SJSA1 (cell line): ENCODE measurements at places on chromosomes 1 and 21. TPM values are rescaled to one million over a fixed set of nuclear protein-coding genes. Genes with fewer than 3 reads are reported as not detected.
A peak's percentile ranks its signal among the peaks of the same experiment; 100 is the strongest.

DNA sequence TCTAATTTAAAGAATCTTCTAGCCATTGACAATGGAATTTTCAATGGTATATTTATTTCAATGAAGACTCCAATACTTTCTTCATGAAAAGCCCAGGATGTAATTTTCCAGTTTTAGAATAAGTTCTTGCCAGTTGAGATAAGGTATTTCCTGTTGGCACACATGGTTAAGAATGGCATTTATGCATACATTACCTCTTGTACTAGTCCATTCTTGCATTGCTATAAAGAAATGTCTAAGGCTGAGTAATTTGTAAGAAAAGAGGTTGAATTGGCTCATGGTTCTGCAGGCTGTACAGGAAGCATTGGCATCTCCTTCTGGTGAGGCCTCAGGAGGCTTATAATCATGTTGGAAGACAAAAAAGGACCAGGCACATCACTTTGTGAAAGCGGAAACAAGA, 1179.6 kb downstream of the AMY1C start:
- no peak for DNase-seq
- H3K36me3 ChIP-seq = no peaks in the 10 kb centered on the region
- no peaks in the 10 kb centered on the region for H3K27me3 ChIP-seq
- no peaks in the 10 kb centered on the region for H3K4me1 ChIP-seq
- H3K27ac ChIP-seq = no peak overlapping the region

- no peaks in the 10 kb centered on the region for H3K27me3 ChIP-seq
- DNase-seq = no peak
- H3K36me3 ChIP-seq = peaks cover 82% of the 10 kb centered on the region
- no peak overlapping the region for H3K27ac ChIP-seq
- H3K4me3 ChIP-seq = no peak overlapping the region
These were observed 10.9 kb downstream of the ANP32E start for GRCh38 chr1:150224983-150225382.

- H3K27me3 ChIP-seq = no peaks in the 10 kb centered on the region
- peaks cover 90% of the 10 kb centered on the region for H3K36me3 ChIP-seq
- H3K4me3 ChIP-seq = peak overlapping the region; percentile 99
- H3K4me1 ChIP-seq = peaks cover 81% of the 10 kb centered on the region
- H3K27ac ChIP-seq = peak overlapping the region; percentile 95
These were observed 2.6 kb downstream of the EFHD2 start for GRCh38 chr1:15412175-15412800.

- H3K4me1 ChIP-seq = no peaks in the 10 kb centered on the region
- no peak for DNase-seq
- H3K27me3 ChIP-seq = peaks cover 6% of the 10 kb centered on the region
- no peaks in the 10 kb centered on the region for H3K36me3 ChIP-seq
These were observed 11.3 kb upstream of the KIRREL1 start for GRCh38 chr1:157982136-157982535.

Gene TMEM35B
- 33.0 and 42.4 TPM in 2 replicates for total RNA-seq

DNA sequence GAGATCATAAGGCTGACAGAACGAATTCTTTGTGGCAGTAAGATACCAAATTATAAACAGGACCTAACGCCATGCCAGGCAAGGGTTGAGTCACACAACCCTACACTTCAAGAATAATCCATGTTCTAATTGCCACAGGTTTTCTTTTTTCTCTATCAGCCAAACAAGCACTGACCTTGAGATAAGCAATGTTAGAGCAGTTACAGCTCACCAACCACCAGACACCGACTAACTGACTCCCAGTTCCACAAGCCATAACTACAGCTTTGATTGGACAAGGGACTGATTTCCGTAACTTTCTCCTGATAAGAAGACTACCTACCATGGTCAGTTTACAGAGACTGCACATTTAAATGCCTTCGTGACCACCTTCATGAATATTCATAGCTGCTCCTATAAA, 149.6 kb downstream of the PTPRU start:
- H3K27ac ChIP-seq = no peak overlapping the region
- H3K4me1 ChIP-seq = no peaks in the 10 kb centered on the region
- H3K36me3 ChIP-seq = no peaks in the 10 kb centered on the region
- H3K4me3 ChIP-seq = no peak overlapping the region
- H3K27me3 ChIP-seq = no peaks in the 10 kb centered on the region

Gene SELL
- total RNA-seq = 0.58 TPM in 1 of 2 replicates, not detected in the other

- H3K27ac ChIP-seq = no peak overlapping the region
- DNase-seq = no peak
- no peaks in the 10 kb centered on the region for H3K27me3 ChIP-seq
- H3K36me3 ChIP-seq = no peaks in the 10 kb centered on the region
- no peaks in the 10 kb centered on the region for H3K4me1 ChIP-seq
These were observed 183.3 kb upstream of the ADGRL2 start for GRCh38 chr1:81617308-81617967.

Gene KLHDC9
- not detected in 2 replicates for total RNA-seq

DNA sequence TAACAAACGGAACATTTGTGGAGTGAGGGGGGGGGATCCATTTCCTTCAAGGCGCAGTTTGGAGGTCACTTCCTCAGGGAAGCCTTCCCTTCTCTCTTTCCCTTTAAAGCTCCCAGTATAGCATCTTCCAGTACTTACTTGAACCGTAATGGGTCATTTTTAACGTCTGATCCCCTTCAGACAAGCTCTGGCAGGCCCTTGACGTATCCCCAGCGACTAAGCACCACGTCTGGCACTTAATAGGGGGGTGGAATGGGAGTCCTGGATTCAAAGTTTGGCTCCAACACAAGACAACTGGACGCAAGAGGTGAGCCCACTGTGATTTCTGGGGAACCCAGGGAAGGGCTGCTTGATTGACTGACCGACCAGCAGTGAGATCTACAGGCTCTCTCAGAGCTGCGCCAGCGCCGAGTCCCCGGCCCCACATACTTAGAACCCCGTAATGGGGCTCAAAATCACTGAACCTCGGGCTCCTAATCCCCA, 441 bp downstream of the YARS1 start:
- H3K4me3 ChIP-seq = peak overlapping the region; percentile 84
- DNase-seq = no peak
- H3K27me3 ChIP-seq = no peaks in the 10 kb centered on the region
- peaks cover 40% of the 10 kb centered on the region for H3K36me3 ChIP-seq
- H3K4me1 ChIP-seq = peaks cover 33% of the 10 kb centered on the region
- H3K27ac ChIP-seq = peak overlapping the region; percentile 94

DNA sequence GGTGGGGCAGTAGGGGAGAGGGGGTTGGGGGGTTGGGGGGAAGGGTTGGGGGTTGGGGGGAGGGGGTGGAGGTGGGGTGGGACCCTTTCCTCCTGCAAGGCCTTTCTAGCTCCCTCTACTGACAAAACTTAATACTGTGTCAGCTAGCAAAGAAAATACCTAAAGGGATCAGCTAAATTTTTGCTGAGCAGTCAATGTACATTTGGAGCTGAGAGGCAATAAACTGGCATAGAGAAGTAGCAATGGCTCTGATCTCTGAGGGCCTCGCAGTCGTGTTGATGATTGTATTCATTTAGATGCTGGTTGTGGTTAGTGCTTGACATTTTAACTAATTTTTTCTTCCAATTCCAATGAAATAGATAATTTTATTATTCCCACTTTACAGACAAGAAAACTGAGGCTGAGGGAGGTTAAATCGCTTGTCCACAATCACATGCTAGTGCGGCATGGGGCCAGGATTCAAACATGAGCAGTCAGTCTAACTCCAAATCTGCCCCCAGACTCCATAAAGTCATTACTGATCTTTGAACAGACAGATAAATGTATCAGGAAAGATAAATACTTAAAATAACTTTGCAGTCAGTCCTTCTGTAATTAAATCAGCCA, 357.1 kb downstream of the DISC1 start:
- H3K27ac ChIP-seq = no peak overlapping the region
- H3K4me1 ChIP-seq = no peaks in the 10 kb centered on the region
- no peaks in the 10 kb centered on the region for H3K36me3 ChIP-seq

Gene EVA1C
- 13.4 and 19.6 TPM in 2 replicates for total RNA-seq

GRCh38 chr1:228927946-228928898, 192.9 kb downstream of the RHOU start:
- no peaks in the 10 kb centered on the region for H3K36me3 ChIP-seq
- DNase-seq = no peak
- H3K27ac ChIP-seq = no peak overlapping the region
- H3K27me3 ChIP-seq = no peaks in the 10 kb centered on the region

Gene GJC2
- total RNA-seq = 2.0 and 2.3 TPM in 2 replicates

DNA sequence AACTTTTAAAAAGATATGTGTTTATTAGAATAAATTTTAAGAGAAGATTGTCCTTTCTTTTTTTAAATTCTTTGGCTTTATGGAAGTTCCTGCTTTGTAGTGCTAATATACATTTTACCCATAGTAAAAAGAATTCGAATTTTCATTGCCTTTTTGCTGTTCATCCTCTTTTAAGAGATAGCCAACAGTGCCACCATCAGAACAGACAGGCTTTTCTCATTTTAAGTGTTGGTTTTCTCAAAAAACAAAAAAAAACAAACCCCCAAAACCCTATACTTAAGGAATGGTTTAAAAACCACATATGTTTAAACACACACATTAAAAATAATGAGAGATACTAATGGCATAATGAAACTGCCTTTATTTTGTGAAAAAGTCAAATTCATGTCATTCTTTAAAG, 118.8 kb downstream of the NEK7 start:
- DNase-seq = no peak
- peaks cover 12% of the 10 kb centered on the region for H3K4me1 ChIP-seq
- no peaks in the 10 kb centered on the region for H3K27me3 ChIP-seq
- no peak overlapping the region for H3K27ac ChIP-seq
- H3K4me3 ChIP-seq = no peak overlapping the region

DNA sequence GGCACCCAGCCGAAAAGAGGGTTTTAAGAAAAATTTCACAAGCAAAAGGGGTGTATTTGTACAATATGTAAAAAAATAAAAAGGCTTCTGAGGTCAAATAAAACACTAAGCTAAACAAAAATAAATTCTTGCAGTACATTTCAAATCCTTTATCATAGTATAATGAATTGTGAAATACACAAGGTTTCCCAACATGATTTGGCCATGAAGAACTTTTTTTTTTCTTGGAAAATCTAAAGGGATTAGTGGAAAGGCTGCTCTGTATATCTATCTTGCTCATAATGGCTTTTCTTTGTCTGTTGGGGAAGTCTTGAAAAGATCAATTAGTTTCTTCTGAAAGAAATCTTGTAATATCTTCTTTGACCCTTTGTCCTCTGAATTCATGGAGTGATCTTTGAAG, 593.4 kb downstream of the PLPP3 start:
- H3K36me3 ChIP-seq = no peaks in the 10 kb centered on the region
- H3K27me3 ChIP-seq = no peaks in the 10 kb centered on the region
- H3K4me3 ChIP-seq = no peak overlapping the region
- peaks cover 16% of the 10 kb centered on the region for H3K4me1 ChIP-seq
- no peak for DNase-seq

GRCh38 chr1:228740543-228741317, 5.5 kb downstream of the RHOU start:
- peaks cover 5% of the 10 kb centered on the region for H3K4me1 ChIP-seq
- no peak for DNase-seq
- no peak overlapping the region for H3K27ac ChIP-seq
- no peaks in the 10 kb centered on the region for H3K27me3 ChIP-seq
- no peak overlapping the region for H3K4me3 ChIP-seq

Gene ACP6
- 2.9 and 10.1 TPM in 2 replicates for total RNA-seq

Gene CELA3B
- not detected in 2 replicates for total RNA-seq

- no peak for DNase-seq
- no peak overlapping the region for H3K4me3 ChIP-seq
- no peaks in the 10 kb centered on the region for H3K36me3 ChIP-seq
- no peaks in the 10 kb centered on the region for H3K27me3 ChIP-seq
These were observed 1099.5 kb downstream of the PLA2G4A start for GRCh38 chr1:187928288-187928687.

DNA sequence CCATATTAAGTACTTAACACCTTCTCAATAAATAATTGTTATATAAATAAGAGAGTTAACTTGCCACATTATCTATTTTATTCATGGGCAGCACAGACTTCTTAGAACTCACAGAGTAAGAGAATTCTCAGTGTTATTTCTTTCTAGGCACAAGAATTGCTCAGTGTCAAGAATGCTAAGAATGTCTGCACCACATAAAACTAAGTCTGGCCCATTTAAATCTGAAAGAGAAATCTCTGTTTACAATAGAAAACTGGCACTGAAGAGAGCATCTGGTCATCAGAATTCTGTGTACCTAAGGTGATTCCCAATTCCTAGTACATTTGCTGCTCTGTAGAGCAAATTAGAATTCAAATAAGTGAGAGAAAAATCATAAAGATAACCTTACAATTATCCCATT, 3.8 kb downstream of the OR10K2 start:
- no peaks in the 10 kb centered on the region for H3K4me1 ChIP-seq
- no peak overlapping the region for H3K27ac ChIP-seq
- H3K27me3 ChIP-seq = no peaks in the 10 kb centered on the region
- no peak overlapping the region for H3K4me3 ChIP-seq

- H3K27ac ChIP-seq = no peak overlapping the region
- H3K27me3 ChIP-seq = no peaks in the 10 kb centered on the region
- H3K36me3 ChIP-seq = no peaks in the 10 kb centered on the region
These were observed 352.5 kb downstream of the ZNF326 start for GRCh38 chr1:90347366-90347765.

DNA sequence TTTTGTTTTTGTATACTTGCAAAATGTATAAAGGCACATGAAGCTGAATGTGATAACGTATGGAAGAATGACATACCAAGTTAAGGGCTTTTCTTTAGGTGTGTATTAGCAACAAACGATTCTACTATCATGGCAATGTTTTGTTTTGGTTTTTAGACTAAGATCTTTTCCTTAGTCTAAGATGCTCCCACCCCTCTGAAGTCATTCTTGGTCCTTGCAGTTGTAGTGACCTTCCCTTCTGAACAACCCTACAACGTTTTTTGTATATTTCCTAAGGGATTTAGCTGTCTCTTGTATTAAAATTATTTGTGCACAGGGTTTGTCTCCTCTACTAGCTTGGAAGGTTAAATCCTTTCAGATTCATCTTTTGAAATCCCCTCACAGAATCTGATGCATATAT, 61.0 kb downstream of the SPAG17 start:
- H3K36me3 ChIP-seq = no peaks in the 10 kb centered on the region
- H3K27ac ChIP-seq = no peak overlapping the region
- no peaks in the 10 kb centered on the region for H3K27me3 ChIP-seq
- H3K4me3 ChIP-seq = no peak overlapping the region
- DNase-seq = no peak
- H3K4me1 ChIP-seq = peaks cover 19% of the 10 kb centered on the region

Gene TNFRSF9
- total RNA-seq = 3.4 and 5.6 TPM in 2 replicates

GRCh38 chr1:243313635-243314536, 58.0 kb downstream of the SDCCAG8 start:
- H3K27ac ChIP-seq = no peak overlapping the region
- no peak overlapping the region for H3K4me3 ChIP-seq
- no peak for DNase-seq
- no peaks in the 10 kb centered on the region for H3K4me1 ChIP-seq

Gene DEPDC1
- total RNA-seq = 49.5 and 75.1 TPM in 2 replicates
